ENCODE measurements at places on chromosomes 4 and X.
A peak's percentile ranks its signal among the peaks of the same experiment; 100 is the strongest.

GRCh38 chrX:13235930-13236329, 83.9 kb downstream of the ATXN3L start:
- no peak for DNase-seq

DNA sequence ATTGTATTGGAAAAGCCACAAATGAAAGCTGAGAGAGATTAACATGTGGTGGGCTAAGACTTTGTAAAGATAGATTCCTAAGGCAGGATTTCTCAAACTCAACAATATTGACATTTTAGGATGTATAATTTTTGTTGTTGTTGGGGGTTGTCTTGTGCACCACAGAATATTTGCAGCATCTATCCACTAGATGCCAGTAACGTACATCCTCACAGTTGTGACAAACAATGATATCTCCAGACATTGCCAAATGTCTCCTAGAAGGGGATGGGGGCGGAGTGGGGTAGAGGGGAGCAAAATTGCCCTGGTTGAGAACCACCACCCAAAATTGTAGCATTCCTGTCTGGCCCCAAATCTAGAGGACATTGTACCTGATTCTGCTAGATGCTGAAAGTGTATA, 14.7 kb upstream of the CBR4 start:
- DNase-seq, result peak; percentile 3

- DNase-seq, result no peak
These were observed 177.8 kb upstream of the IGFBP7 start for GRCh38 chr4:57287687-57288604.

DNA sequence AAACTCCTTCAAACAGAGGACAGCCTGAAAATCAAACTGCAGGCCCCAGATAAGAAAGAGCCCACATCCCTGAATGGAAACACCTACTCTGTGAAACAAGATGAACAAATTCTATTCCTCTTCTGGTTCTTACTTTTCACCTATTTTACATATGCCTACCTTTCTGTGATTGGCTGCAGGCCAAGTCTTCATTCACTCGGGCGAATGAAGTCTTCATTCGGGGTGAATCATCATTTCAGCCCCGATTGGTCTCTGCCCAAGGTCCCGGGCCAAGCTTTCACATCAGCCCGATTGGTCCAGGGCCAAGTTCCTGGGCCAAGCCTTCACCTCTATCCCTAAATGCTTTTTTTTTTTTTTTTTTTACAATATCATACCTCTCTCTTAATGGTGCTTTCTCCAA, 529.8 kb upstream of the ACTRT1 start:
- DNase-seq, result no peak

GRCh38 chrX:72348247-72348979, 42.7 kb upstream of the CITED1 start:
- no peak for DNase-seq

GRCh38 chr4:100569196-100569595, 51.4 kb upstream of the EMCN start:
- no peak for DNase-seq

GRCh38 chr4:77676842-77677241, 71.2 kb downstream of the CXCL13 start:
- no peak for DNase-seq

Data from RPMI8226 (cell line).